ENCODE measurements at places on chromosomes 7 and 10.

- no peak for DNase-seq
Measured at GRCh38 chr10:102413053-102413705, 5.4 kb downstream of the PSD start.

- no peak for DNase-seq
Measured at GRCh38 chr10:3676564-3676963, 108.4 kb downstream of the KLF6 start.

- DNase-seq: no peak
Measured at GRCh38 chr10:20677340-20677739, 219.8 kb downstream of the NEBL start.

DNA sequence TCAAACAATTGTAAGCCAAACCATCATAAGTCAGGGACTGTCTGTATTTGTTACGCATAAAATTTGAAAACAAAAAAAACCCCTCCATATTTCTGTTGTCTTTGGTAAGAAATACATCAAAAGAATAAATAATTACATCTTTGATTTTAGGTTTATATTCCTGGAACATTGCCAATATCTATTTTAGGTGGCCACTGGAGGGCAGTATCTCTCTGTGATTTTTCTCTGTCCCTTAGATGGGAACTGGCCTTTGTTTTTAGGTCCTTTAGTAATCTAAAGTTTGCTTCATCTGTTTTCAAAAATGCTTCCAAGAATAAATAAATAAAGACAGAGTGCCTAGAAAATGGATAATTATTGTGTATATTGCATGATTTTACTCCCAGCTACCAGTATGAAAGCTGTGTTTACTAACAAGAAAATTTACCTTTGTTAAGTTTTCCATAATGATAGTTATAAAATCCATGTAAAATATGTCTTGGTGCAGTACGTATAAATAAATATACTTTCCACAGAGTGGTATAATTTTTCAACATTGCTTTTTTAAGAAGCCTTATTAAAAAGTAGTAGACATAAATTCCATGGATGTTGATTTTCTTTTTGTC is 64.2 kb downstream of the PHYHIPL start:
- no peak for DNase-seq

DNA sequence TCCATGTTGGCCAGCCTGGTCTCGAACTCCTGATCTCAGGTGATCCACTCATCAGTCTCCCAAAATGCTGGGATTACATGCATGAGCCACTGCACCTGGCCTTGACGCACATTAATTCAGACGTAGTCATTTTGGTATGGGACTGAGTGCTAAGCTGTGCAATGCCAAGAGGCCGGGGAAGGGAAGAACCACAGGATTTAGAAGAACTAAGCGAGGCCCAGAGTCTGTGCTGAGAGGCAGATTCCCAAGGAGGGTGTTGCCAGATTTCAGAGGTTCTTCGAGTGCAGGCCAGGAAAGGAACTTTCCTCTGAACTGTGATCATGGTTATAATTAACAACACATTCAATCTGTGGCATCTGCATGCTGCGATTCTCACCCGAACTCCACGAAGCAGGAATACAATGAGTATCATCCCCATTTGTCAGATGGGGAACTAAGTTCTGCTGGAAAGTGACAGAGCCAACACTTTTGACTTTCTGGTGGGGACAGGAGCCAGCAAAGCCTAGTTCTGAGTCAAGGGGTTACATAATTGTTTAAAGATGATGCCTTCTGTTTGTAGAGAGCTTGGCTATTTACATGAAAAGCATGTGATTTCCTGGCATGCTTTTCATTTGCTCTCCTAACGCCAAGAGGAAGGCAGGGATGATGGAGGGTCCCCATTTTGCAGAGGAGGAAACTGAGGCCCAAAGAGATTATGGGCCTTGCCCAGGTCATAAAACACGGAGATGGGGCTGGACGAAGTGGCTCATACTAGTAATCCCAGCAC is 6.2 kb upstream of the ZAN start:
- no peak for DNase-seq

DNA sequence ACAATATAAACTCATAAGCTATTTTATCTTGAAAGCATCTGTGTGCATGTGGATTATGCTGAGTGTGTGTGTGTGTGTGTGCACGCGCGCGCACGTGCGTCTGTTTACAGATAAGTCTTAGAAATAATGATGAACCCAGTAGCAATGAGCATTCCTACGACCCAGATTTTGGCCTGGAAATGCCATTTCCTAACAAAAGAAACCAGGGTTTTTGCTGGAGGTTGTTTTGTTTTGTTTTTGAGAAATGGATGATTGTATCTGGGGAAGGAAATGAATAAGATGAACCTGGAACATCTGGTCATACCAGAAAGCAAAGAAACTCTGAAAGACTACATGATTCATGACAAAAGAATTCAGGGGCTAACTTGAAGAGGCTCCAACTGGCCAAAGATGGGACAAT is 22.1 kb upstream of the LMOD2 start:
- no peak for DNase-seq

GRCh38 chr10:97140049-97140846 is 45.5 kb downstream of the SLIT1 start:
- DNase-seq: no peak

GRCh38 chr7:107016312-107016711 is 28.2 kb upstream of the PRKAR2B start:
- no peak for DNase-seq

GRCh38 chr10:54983255-54983654 is 182.2 kb upstream of the PCDH15 start:
- no peak for DNase-seq

DNA sequence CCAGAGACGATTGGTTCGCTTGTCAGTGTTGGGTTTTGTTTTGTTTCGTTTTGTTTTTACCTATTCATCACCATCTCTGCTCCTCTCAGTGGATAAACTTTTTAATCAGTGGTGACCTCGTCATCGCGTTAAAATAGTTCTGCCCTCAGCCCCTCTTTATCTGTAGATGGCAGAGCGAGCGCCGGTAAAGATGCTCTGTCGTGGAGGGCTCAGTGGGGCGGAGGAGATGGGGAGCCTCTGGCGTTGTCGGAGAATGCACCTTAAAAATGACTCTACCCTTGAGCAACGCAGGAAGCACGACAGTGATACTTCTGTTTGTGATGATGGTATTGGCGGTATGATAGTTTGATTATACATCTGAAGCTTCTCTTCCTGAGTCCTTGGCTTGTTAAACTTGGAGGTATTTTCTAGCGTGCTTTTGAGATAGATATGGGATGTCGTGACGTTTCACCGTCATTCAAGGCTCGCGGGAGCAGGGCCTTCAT is 554 bp downstream of the CSGALNACT2 start:
- peak; percentile 64 for DNase-seq

- no peak for DNase-seq
Measured at GRCh38 chr10:19505320-19506312, 310.6 kb upstream of the PLXDC2 start.

DNA sequence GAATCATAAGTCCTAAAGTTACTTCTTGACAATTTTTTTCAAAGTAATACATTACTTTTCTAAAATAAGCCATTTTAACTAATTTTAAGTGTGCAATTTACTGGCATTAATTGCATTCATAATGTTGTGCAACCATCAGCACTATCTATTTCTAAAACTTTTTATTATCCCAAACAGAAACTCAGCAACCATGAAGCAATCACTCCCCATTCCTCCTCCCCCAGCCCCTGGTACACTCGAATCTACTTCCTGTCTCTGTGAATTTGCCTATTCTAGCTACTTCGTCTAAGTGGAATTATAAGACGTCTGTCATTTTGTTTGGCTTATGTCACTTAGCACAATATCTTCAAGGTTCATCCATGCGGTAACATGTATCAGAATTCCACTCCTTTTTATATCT is 84.9 kb downstream of the MKX start:
- no peak for DNase-seq

GRCh38 chr7:49166441-49166840 is 242.1 kb downstream of the CDC14C start:
- DNase-seq: no peak

DNA sequence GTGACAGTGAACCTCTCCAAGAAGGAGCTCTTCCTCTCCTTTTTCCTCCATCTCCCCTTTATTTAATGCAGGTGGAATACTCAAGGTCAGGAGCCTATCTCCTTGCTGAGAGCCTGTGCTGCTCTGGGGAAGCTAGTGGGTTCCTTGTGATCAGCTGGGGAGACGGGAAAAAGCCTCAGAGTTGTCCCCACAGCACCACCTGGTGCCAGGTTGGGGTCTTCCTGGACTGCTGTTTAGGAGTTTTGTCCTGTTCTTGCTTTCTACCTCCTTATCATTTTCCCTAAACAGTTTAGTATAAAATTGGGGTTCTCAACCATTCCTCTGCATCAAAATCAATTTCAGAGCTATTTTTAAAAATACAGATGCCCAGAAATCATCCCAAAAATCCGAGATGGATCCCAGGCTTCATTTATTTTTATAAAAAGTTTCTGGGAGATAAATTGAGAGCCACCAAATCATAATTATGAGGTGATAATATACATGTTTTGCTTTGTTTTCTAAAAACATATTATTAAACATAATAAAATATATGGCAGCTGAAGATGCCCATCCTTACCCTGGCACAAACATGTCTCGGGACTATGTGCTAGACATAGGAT is 44.3 kb downstream of the MACC1 start:
- no peak for DNase-seq

DNA sequence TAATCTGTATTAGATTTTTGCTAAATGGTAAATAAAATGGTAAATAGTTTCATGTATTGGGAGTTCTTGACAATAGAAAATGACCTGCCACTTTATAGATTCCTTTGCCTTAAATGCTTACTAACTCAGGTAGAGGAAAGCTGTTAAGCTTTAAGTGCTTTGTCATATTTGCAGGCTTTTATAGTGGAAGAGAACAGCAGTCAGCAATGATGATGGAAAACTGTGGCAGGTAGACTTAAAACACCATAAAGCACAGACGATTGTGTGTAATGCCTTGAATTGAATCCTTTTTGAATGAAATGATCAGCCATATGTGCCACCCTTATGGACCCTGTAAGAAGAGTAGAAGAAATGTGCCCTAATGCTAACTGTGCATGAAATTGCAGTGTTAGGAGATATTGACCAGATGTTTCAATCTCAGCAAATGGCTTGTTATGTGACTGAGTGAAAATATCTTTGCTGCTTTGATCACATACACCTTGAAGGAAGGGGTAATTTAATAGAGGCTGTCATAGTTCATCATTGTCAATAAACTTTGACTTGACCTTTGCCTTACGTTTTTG is 230.4 kb downstream of the ADK start:
- no peak for DNase-seq

DNA sequence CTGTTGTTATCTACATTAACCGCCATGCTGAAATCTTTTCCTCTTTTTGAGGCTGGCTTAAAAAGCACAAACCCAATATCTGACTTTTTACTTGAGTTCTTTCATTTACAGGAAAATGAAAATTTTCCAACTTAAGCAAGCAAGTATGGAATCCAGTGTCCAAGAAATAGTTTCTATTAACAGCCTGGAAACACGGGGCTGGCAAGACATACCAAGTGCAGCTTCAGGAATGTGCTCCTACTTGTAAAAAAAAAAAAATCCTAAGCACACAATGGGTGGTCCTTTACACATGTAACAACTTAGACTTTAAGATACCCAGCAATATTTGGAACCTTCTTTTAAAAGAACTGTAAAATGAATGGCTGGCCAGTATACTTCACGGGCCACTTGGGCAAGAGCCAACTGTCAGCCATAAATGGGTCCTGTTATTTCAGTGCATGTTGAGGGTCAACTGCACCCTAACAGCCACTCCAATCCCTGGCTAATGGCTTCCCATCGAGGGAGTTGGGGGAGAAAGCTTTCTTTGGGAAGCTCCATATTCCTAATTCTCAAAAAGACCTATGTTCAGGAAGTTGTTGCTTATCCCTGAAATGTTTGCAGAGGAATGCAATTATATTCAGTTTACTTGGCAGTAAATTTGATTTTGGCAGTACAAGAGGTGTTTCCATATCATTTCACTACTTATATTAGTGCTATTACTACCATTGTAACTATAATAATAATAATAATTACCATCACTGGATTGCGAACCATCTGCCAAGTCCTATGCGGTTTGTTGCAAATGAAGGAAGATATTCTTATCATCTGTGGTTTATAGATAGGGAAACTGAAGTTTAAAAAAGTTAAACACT is 236.4 kb upstream of the TMEM72 start:
- no peak for DNase-seq

DNA sequence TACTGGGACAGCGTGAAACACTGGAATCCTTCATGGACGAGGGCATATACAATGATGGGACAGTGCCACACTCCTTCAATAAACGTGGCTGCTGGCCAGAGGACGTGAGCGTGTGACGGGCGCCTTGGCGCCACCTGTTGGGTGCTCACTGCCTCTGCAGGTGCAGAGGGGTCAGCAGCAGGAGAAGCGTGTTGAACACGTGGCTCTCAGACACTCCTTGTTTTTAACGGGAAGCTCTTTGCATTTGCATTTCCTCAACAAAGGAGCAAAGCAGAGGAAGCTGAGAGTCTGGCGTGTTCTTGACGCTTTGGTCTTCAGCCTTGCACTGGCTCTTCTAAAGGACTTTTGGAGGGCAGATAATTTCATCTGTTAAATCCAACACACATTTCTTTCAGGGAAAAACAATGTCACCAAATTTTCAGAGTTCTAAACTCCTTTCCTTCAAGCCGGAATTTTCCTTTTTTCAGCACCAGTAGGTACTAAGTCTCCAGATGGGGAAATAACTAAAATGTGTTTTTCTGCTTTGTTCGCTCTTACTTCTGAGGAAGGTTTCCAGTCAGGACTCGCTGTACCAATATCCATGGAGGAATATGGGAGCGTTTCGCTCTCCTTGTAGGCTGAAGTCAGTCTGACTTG is 2.9 kb upstream of the GET4 start:
- DNase-seq: peak; percentile 78

- DNase-seq: no peak
Measured at GRCh38 chr10:44278837-44279324, 106.0 kb downstream of the CXCL12 start.

GRCh38 chr7:44998153-44998871 is 1.7 kb upstream of the CCM2 start:
- no peak for DNase-seq

DNA sequence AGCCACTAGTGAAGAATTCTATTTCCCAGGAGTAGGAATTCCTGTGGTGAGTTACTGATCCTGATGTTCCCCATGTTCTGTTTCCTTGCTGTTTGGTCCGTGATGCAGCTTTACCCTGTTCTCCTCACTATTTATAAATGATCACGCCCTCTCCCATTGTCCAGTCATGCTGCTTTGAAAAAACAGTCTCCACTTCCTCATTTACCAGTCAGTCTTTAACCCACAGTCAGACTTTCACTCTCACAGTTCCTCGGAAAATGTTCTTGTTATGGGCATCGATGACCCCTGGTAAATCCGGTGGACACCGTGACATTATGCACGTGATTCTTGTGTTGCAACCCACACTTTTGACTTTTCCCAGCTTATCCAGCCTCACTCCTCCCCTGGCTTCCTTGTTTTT is 14.4 kb downstream of the SCIN start:
- DNase-seq: no peak

- DNase-seq: no peak
Measured at GRCh38 chr10:29588629-29589421, 45.9 kb downstream of the SVIL start.

DNA sequence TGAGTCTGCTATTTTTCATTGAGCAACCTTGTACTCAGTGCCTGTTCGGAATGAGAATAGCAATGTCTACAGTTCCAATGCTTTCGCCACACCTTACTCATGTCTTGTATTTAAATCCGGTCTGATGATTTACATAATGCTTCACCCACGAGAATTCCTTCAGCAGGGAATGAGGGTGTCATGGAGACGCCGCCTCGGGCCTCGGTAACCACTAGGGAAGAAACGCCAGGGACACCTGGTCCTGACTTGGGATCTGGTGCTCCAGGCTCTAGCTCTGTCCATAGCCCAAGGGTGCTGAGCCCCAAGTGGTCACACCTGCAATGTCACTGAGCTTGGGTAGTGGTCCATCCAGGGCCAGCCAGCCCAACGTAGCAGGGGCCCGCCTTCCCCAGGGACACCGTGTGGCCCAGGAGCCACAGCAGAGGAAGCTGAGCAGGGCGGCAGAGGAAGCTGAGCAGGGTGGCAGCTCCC is 37.4 kb downstream of the PRKAG2 start:
- DNase-seq: no peak
